ENCODE measurements at places on chromosomes 3 and 15.

GRCh38 chr3:46393554-46394434 is 13.1 kb downstream of the CCR5AS start:
- DNase-seq: no peak

GRCh38 chr15:91852741-91853510 is 582 bp upstream of the SLCO3A1 start:
- DNase-seq: peak; percentile 61

- DNase-seq: no peak
Measured at GRCh38 chr15:50024281-50024680, 94.8 kb downstream of the ATP8B4 start.

DNA sequence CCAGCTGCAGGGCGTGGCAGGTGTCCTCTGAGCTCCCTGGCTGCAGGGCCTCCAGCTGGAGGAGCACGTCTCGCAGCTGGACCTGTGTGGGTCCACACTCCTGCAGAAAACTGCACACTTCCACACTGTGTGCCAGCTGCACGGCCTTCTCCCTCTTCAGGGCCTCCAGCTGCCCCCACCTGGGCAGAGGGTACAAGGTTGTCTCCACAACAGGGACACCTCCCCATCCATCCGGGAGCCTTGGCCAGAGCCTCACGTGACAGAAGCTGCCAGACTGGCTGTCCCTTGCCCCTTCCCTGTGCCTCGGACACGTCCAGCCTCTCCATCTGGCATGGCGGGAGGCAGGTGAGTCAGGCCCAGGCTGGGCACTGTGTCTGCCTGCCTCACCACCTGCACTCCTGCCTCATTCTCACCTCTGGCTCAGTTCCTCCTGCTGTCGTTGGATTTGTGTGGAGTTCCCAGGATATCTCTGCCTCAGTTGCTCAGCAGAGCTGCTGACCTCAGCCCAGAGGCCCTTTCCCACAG is 14.5 kb downstream of the SPTBN5 start:
- DNase-seq: no peak

DNA sequence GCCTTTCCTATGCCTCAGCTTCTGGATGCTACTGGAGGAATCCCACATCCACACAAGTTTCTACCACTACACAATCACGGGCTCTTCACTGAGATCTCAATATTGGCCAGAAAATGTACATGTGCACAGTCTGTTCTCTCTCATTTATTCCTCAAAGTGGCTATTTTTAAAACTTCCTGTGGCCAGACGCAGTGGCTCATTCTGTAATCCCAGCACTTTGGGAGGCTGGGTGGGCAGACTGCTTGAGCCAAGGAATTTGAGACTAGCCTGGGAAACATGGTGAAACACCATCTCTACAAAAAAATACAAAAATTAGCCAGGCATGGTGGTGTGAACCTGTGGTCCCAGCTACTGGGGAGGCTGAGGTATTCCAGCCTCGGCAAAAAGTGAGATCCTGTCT is 91.4 kb upstream of the PRTG start:
- DNase-seq: no peak

DNA sequence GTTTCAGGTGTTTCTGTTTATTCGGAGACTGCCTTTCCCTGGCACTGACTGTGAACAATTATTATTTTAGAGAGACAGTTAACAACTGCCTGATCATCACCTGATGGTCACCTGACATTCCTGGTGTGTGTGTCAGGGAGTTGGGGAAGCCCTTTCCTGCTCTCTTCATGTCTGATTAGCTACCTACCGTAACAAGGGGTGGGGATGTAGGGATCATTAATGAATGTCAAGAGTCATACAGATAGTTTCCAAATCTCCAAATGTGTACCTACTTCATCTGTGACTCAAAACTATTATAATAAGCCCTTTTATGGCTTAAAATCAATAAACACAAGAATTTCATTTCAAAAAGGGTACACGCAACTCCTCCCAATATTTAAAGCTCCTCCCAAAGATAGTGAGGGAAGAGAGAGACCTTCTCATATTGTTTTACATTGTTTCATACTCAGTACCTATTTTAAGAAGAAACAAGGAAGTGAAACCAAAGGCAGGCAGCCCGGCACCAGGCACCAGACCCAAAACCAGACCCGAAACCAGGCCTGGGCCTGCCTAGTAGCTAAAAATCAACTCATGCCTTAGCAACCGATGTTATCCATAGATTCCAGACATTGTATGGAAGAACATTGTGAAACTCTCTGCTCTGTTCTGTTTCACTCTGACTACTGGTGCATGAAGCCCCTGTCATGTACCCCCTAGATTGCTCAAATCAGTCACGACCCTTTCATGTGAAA is 844.9 kb upstream of the ALCAM start:
- no peak for DNase-seq

DNA sequence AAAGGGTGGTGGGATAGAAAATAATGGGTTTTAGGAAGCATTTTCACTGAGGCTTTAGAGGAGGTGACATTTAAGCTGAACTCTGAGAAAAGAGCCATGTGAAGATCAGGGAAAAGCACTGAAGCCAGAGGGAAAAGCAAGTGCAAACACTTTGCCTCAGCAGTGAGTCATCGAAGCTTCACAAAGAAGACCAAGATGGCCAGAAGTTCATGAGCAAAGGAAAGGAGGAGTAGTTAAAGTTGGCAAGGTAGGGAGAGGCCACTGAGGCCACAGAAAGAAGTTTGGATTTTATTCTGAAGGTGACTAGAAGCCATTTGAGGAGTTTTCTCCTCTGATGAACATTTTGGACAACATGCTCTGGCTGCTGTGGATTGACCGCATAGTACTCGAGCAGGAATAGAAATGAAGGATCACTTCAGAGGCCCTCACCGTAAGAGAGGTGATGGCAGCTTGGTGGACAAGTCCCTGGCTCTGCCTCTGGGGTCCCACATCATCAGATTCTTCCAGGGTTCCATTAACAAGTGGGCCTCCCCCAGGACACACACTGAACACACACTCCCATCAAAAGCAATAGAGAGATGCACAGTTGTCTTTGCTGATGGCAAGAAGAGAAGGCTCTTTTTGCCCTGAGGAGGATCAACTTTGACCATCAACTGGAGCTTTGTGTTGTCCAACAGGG is 75.5 kb downstream of the TOP2B start:
- DNase-seq: no peak

DNA sequence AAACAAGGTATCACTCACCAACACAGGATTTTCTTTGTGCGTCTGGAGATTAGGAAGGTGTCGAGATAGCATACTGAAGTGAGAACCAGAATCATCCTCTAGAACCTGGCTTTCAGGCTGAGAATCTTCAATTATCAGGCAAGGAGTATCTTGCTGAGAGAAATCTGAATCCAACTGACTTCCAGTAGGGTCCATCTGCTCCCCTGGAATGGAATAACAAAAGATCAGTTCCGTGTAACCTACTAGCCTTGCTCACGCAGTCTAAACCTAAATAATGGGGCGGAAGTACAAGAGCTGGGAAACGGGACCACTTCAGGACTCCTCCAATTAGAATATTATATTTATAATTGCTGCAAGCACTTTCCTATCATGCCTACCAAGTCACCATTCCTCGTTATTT is 690 bp downstream of the TP53BP1 start:
- no peak for DNase-seq

Measured in stimulated activated CD4-positive, alpha-beta T cell treated with anti-CD3 and anti-CD28 coated beads, Interleukin-1b, Interleukin-23, amount 100 ng/mL, for 1 hour (primary cell).